ENCODE measurements at places on chromosomes 12 and 14. TPM values are rescaled to one million over a fixed set of nuclear protein-coding genes. Genes with fewer than 3 reads are reported as not detected.

The C12orf50 gene
- not detected for total RNA-seq

The LARP4 gene
- 44.5 TPM for total RNA-seq

The TAS2R30 gene
- total RNA-seq = not detected

The AKAP3 gene
- total RNA-seq = not detected

The ACOT6 gene
- total RNA-seq = not detected

The FAM161B gene
- total RNA-seq = 1.9 TPM

The SPRING1 gene
- total RNA-seq = 23.3 TPM

The LRIG3 gene
- total RNA-seq = 7.2 TPM

The SYNDIG1L gene
- total RNA-seq = not detected

The PMEL gene
- 0.68 TPM for total RNA-seq

The FCF1 gene
- 58.9 TPM for total RNA-seq

The RD3L gene
- not detected for total RNA-seq

The SSPN gene
- total RNA-seq = 0.56 TPM

The ENO2 gene
- 44.4 TPM for total RNA-seq

The SLCO1B1 gene
- total RNA-seq = 0.49 TPM

The IL31 gene
- not detected for total RNA-seq

The GSC gene
- 0.29 TPM for total RNA-seq

The NT5DC3 gene
- total RNA-seq = 9.9 TPM

The CLMN gene
- 5.4 TPM for total RNA-seq

The IQSEC3 gene
- total RNA-seq = 0.01 TPM

The CCDC177 gene
- total RNA-seq = not detected

The TBX3 gene
- total RNA-seq = 21.5 TPM

The FAM181A gene
- total RNA-seq = not detected

The SLC16A7 gene
- total RNA-seq = 0.26 TPM

The TMEM63C gene
- 0.77 TPM for total RNA-seq

The TPPP2 gene
- total RNA-seq = not detected

The COX8C gene
- not detected for total RNA-seq

The HECTD1 gene
- total RNA-seq = 76.9 TPM

The DIO2 gene
- 15.2 TPM for total RNA-seq

The PLBD1 gene
- 4.8 TPM for total RNA-seq

The C12orf56 gene
- not detected for total RNA-seq

The FOXG1 gene
- total RNA-seq = 0.08 TPM

The OTX2 gene
- total RNA-seq = not detected

The SLC25A47 gene
- total RNA-seq = not detected

The BATF gene
- not detected for total RNA-seq

The CPSF6 gene
- total RNA-seq = 64.2 TPM

The PZP gene
- not detected for total RNA-seq

The GPR132 gene
- total RNA-seq = 0.67 TPM

The FAM222A gene
- 6.5 TPM for total RNA-seq

The SAV1 gene
- total RNA-seq = 29.5 TPM

The CRACR2A gene
- 1.8 TPM for total RNA-seq

The PAPLN gene
- 10.8 TPM for total RNA-seq

The SLC10A1 gene
- total RNA-seq = not detected

The LUM gene
- 0.22 TPM for total RNA-seq

The KRT78 gene
- total RNA-seq = not detected

The ZNF385A gene
- 18.4 TPM for total RNA-seq
